ENCODE measurements at places on chromosomes 11 and 22.

DNA sequence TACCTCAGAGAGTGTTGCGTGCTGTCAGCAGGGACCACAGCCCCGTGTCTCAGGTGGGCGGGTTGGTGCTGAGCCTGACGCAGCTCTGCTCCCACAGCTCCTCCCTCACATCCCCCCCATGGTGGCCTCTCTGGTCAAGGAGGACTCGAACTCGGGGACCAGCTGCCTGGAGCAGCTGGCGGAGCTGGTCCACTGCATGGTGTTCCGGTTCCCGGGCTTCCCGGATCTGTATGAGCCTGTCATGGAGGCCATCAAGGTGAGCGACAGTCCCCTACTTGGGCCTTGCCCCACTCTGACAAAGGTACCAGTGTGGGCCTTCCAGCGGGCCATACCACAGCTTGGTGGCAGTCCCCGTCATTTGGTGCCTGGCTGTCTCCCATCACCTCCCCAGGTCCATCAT lies 11.8 kb downstream of the USP35 start:
- DNase-seq, result no peak

- no peak for DNase-seq
These were observed 22.6 kb upstream of the MGAT3 start for GRCh38 chr22:39434243-39434653.

- no peak for DNase-seq
These were observed 752.3 kb downstream of the OPCML start for GRCh38 chr11:132780046-132780445.

DNA sequence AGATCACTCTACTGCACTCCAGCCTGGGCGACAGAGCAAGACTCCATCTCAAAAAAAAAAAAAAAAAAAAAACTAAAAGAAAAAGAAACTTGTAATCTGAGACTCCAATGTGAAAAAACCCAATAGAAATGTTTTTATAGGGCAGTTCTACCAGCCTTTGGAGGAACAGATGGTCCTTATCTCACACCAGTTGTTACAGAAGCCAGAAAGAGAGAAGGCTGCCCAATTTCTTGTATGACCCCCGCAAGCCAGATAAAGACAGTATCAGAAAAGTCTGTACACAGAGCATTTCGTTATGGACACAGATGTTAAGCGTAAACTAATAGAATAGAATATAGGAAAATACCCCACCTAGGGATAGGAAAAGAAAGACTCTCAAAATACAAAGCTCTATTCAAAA lies 11.3 kb upstream of the TSGA10IP start:
- no peak for DNase-seq

DNA sequence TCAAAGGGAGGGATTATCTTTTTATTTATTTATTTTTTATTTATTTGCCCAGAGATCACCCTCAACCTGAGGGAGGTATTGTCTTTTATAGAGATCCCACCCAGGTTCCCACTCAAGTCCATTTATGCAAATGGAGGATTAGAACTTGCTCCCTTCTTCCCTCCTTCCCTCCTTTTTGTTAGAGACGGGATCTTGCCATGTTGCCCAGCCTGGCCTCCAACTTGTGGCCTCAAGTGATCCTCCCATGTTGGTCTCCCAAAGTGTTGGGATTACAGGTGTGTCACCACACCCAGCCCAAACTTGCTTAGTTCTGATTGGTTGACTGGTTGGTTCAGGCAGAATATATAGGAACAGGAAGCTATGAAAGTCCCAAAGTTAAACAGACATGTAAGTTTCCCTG lies 51.9 kb downstream of the HIPK3 start:
- no peak for DNase-seq

DNA sequence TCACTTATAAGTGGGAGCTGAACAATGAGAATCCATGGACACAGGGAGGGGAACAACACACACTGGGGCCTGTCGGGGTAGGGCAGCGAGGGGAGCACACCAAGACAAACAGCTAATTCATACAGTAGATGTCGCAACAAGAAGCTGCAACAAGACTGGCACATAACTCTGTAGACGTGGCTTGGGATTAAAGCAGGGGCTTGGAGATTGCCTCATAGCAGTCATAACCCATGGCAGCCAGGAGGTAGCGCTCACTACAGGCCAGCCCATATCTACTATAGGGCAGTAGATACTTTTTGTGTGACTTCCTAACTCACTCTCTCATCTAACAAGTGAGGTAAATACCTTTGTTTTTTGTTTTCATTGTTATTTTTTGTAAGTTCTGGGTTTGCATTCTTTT lies 1.7 kb upstream of the OR9G4 start:
- no peak for DNase-seq

DNA sequence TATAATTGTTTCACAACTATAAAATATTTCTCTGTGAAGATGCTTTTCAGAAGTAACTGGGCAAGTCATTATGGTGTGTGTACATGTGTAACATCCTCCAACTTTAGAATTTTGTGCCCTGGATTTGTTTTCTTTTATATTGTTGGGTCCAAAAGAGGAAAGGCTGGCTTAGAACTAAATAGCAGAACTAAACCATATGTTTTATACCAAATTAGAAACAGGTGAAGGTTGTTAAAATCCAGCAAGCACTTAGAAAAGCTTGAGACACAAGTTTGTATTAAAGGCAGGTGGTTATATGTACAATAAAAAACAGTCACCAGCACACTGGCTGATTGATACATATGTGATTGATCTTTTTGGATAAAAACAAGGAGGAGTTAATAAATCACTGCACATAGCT lies 158.5 kb downstream of the WNT11 start:
- no peak for DNase-seq

DNA sequence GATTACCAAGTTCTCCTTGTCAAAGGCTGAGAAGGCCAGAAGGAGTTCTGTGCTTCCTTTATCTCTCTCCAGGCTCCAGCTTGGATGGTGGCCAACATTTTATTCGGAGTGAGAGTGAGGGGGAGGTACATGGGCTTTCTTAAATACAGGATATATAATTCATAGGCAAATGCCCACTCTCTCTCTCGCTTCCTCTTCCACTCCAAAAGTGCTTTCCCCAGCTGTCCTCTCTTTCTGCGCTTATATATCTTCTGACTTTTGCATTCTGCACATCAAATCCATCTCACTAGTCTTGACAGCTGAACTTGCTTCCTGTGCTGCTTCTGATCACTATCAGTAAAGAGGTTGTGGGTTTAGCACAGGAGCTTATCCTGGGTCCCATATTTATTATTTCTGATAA lies 125.4 kb upstream of the ARHGAP20 start:
- no peak for DNase-seq

DNA sequence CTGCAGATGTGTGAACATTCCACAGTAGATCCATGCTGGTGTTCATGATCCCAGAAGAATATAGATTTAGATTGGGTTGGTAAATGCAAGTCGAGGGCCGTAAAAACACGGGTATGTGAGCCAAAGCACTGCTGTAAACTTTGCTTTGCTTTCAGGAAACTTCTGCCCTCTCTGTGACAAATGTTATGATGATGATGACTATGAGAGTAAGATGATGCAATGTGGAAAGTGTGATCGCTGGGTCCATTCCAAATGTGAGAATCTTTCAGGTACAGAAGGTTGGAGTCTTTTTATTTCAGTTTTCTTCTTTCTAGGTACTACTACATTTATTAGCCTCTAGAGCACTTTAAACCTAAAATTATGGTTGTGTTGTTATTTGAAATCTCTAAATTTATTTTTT lies 36.2 kb upstream of the TTC36 start:
- no peak for DNase-seq

DNA sequence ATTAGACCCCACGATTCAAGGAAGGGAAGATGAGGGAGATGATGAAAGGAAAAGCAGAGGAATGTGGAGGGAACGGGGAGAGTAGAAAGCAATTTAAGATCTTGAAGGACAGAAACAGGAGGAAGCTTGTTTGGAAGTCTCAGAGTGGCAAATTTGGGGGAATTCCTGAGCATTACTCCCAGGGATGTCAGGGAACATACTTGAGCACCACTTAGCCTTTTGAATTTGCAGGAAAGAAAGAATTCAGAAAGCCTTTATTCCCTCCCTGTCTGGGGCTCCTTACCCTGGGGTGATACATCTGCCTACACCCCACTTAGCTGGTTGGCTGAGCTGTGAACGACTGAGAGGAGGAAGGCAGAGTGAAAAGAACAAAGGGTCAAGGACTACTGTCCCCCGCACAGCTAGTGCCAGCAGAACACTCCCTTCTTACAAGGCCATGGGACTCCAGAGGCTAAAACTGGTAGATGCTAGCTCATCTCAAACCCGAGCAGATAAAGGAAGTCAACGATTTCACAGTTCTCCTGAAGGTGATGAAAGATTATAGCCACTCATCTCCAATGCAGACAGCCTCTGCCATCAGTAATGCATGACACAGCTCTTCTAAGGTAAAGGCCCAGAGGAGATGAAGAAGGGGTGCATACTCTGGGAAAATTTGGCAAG lies 84.0 kb upstream of the AKIP1 start:
- DNase-seq, result no peak

GRCh38 chr11:102724904-102725500 lies at the start of gene MMP8:
MMP8 (minus strand) TSS chr11:102724954; CDS start chr11:102724855, 99 bp downstream.
- DNase-seq, result no peak

- DNase-seq, result peak; percentile 13
These were observed at the start of gene LMO1 for GRCh38 chr11:8263769-8264410. LMO1 (minus strand) TSS chr11:8263878; CDS start chr11:8263362, 516 bp downstream.

- peak; percentile 47 for DNase-seq
These were observed 18.2 kb downstream of the ADM start for GRCh38 chr11:10322830-10323792.

DNA sequence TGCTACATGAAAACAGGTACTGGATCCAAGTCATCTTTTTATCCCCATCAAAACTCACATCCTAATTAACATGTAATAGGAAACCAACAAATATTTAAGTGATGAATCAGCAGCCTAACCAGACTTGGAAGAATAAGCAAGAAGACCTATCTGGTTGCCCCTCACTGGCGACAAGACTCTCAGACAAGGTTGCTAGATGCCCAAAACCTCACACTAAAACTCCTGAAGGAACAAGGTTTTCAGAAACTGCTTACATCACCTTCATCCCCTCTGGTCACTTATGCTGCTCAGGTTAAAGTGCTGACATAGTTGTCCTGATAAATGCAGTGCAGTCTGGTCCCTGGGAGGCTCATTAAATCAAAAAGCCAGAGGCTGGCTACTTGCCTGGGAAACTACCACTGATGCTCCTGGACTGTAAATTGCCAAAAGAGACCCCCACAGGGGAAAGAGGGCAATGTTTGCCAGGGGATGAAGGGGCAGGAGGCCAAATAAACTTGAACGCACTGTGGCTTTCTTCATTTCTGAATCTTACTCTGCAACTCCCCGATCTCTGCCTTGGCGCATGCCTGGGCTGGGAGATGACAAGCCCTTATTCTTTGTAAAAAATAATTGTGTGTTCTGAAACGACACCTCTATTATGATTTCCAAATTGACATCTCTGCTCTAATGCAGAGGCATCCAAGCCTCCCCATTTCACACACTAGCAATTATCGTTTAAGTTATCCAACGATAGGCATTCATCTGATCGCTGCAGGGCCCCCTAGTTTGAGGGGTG lies 72.7 kb downstream of the AMBRA1 start:
- DNase-seq, result no peak

- no peak for DNase-seq
These were observed 5.3 kb downstream of the OSBP start for GRCh38 chr11:59610289-59610688.

- no peak for DNase-seq
These were observed 23.3 kb downstream of the MYH9 start for GRCh38 chr22:36364255-36365019.

GRCh38 chr11:61963282-61964057 lies 4.0 kb downstream of the FTH1 start:
- DNase-seq, result peak; percentile 35

DNA sequence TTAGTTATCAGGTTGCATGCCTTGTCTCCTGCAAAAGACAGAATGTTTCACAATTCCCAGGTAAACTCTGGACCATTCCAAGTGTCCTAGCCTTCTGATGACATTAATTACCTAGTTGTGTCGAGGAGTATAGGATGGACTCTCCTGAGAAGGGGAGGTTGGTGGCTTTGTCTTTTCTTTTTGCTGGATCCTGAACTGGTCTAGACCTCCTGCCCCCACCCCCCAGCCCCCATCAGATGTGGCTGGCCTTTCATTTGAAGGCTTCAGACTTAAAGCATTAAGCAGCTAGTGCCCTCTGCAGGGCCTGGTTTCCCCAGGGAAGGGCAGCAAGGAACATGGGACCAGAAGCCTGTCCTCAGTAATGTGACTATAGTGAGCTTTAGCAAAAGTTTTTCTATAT lies 9.7 kb downstream of the MCAM start:
- no peak for DNase-seq

DNA sequence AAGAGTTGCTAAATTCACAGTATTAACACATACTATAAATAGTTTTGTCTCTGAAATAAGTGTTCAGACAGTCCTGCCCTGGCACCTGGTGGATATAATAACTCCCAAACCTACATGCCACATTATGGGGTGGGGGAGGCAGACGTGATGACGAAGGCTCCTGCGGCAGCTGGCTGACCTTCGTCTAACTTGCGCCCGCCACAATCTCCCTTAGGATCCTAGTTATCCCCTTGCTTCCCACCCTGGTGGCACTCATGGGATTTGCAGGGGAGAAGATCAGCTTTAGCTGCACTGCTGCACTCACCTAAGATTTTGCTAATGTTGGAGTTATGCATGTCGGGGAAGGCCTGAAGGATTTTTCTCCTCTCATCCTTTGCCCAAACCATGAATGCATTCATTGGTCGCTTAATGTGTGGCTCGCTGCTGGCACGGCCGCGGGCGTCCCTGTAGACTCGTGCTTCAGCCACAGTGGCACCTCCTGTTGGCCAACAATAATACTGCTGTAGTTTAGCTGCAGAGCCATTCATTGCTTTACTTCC lies 367.6 kb downstream of the SOX6 start:
- no peak for DNase-seq

- DNase-seq, result peak; percentile 54
These were observed 73.2 kb upstream of the CLDN5 start for GRCh38 chr22:19597399-19597735.

- no peak for DNase-seq
These were observed 555.8 kb downstream of the BUD13 start for GRCh38 chr11:116217006-116217405.

GRCh38 chr11:120556797-120557196 lies 45.2 kb downstream of the GRIK4 start:
- no peak for DNase-seq

- no peak for DNase-seq
These were observed 55.8 kb downstream of the PPME1 start for GRCh38 chr11:74226907-74227306.

DNA sequence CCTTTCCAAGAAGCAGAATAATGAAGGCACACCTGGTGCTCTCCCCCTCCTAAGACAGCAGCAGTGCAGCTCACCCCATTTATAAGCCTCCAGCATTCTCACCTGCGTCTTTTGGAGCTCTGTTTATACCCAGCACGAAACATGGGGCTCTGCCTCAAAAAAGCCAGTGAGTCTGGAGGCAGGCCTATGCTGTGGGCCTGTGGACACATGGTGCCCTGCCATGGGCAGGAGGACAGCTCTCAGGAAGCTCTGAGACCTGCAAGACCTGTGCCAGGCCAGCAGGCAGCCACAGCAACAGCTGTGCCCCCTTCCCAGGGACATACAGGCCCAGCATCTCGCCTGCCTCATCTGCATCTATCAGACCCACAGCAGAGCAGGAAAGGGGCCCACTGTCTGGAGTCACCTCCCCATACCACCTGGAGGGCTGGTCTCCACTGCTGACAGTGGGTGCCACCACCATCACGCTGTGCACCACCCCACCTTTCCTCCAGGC lies 64.2 kb downstream of the DGCR2 start:
- DNase-seq, result no peak

GRCh38 chr11:1267441-1268100 lies 41.9 kb downstream of the TOLLIP start:
- no peak for DNase-seq

- DNase-seq, result no peak
These were observed 450.4 kb upstream of the LARGE1 start for GRCh38 chr22:34370711-34371110.

Measured in stimulated activated naive CD4-positive, alpha-beta T cell (primary cell).